Stimulated activated CD4-positive, alpha-beta T cell treated with anti-CD3 and anti-CD28 coated beads, Interleukin-2, amount 100 ng/mL, for 48 hours (primary cell): ENCODE measurements at places on chromosomes 2 and 18.

DNA sequence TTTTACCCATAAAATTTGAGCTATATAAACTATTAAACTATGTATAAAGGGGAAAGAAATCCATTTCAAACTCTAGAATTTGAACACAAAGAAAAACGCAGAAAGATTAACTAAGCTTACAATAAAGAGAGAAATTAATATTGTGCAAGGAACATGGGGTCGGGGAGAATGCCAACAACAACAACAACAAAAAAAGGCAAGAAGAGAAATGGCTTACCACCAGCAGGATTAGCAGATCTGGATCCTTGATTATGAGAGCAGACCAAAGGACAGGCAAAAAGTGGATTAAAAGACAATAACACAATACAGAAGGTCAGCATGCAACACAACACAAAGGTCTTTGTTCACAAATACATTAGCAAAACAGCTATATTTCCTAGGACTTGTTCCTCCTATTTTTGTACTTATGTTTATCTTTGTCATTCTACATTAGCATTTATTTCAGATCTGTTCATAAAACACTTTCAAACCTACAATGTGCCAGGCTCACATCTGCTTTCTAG, 103.4 kb upstream of the RNU4ATAC start:
- DNase-seq, result no peak

- DNase-seq, result no peak
Measured at GRCh38 chr2:70068119-70068518, 19.2 kb upstream of the PCBP1 start.

DNA sequence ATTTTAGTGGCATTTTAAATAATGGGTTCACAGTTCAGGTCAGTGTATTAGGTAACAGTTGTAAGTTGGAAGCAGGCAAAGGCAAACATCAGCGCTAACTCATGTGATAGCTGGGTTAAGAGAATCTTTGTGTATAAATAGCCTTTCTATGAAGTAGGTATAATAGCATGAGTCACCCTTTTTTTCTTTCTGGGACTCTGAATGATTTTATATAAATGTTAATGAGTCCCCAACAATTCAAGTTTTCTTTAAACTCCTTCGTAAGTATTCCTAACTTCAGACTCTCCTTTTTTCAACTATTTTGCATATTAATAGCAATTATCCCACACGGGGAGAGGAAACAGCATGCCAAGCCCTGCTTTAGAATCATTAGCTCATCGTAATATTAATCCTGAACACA, 384.3 kb downstream of the PIK3C3 start:
- no peak for DNase-seq

DNA sequence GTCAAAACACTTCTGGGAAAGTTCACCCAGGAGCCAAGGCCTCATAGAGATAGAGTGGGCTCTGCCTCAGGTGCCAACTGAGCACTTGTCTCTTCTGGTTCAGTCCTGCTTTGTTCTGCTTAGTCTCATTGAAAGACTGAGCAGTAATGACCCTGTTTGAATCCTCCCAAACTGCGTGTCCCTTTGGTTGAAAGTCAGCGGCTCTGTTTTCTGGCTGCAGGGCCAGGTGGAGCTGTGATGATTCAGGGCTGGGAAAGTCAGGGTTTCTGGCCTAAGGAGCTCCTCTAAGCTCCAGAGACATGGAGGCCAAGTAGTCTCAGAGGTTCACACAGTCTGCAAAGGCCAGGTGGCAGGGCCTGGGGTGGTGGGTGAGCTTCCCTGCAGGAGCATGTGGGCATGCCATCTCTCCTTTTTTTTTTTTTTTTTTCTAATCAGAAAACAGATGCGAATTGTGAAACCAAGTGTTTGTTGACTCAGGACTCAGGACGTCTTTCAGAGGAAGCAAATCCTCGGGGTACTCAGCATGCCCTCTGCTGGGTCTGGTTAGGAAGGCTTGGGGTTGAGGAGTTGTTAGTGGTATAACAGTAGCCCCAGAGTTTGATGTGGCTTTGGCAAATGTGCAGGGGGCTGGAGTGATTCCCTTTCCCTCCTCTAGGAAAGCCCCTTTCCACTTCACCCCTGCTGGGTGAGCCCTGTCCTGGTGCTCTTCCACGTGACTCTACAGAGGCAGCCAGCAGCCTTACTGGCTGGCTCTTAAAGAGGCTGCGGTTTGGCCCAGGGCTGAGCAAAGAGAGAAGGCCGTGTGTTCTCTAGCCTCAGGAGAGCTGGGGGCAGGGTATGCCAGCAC, 38.3 kb downstream of the TMEM17 start:
- DNase-seq, result no peak

- no peak for DNase-seq
Measured at GRCh38 chr2:39511605-39512433, 74.7 kb upstream of the MAP4K3 start.

- DNase-seq, result no peak
Measured at GRCh38 chr18:31101183-31102024, 817 bp downstream of the DSC2 start.

GRCh38 chr2:171346723-171347557, 86.8 kb downstream of the METTL8 start:
- no peak for DNase-seq

- no peak for DNase-seq
Measured at GRCh38 chr18:3983351-3983969, 471.6 kb downstream of the DLGAP1 start.

- DNase-seq, result no peak
Measured at GRCh38 chr2:104384961-104385360, 469.0 kb upstream of the POU3F3 start.

DNA sequence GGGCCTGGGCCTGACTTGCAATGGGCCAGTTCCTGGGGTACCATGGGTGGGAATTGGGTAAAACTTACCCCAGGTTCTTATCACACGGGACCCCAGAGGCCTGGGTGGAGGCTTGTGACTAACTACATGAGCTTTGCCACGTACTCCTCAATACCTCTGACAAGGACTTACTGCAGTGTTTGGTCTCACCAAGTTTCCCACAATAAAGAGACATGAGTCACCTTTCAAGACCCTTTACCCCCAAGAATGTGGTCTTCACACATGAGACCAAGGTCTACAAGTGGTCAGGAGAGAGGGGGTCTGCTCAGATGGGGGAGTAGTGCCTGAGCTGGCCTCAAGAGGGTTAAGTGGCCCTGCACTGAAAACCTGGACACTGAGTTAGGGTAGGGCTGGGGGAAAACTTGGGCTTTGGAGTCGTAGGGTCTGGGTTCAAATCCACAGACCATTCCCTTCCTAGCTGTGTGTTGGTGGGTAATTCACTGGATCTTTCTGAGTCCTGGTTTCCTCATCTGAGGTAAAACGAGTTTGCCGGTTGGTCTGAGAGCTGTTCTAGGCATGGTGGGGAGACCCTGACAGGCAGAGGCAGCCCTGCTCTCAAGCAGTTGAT, 2.0 kb upstream of the GNLY start:
- no peak for DNase-seq

- DNase-seq, result no peak
Measured at GRCh38 chr18:72985686-72986085, 117.9 kb upstream of the NETO1 start.

- DNase-seq, result no peak
Measured at GRCh38 chr2:189574793-189575475, 5.7 kb downstream of the SLC40A1 start.

DNA sequence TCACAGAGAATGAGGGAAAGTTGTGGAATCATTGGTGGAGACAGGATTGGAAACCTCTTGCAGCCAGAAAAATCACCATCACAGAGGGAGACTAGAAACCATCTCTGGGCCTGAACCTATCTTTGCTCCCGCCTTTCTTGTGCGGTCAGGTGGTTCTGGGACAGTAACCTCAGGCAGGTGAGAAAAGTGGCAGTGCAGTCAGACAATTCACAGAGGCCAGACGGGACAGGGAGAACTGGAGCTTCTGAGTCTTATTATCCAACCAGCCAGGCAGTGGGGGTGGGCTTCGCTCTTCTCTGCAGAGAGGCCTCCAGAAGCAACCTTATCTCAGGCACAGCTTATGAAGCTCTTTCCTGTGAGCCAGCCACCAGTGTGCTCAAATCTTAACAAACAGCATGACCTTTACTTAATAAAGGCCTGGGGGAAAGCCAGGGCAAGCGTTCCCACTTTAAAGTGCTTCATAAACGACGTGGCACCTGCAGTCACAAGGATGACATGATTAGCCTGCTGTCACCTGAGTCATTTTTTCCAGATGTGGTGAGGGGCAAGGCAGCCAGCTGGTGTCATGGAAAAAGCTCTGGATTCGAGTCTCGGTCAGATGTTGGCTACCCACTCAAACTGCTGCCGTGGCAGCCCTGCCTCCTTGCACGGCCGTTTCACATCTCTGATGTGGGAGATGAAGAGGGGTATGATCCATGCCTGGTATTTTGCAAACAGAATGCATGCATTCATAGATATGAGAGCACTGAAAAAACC, 109.7 kb downstream of the B3GNT2 start:
- peak; percentile 54 for DNase-seq

DNA sequence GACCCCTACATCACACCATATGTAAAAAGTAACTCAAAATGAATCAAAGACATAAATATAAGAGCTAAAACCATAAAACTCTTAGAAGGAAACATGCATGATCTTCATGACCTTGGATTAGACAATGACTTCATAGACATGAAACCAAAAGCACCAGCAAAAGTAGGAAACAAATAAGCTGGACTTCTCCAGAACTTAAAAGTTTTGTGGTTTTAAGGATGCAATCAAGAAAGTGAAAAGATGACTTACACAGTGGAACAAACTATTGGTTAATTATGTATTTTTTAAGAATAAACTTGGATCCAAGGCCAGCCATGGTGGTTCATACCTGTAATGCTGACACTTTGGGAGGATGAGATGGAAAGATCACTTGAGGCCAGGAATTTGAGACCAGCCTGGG, 150.2 kb downstream of the GALNT1 start:
- no peak for DNase-seq

DNA sequence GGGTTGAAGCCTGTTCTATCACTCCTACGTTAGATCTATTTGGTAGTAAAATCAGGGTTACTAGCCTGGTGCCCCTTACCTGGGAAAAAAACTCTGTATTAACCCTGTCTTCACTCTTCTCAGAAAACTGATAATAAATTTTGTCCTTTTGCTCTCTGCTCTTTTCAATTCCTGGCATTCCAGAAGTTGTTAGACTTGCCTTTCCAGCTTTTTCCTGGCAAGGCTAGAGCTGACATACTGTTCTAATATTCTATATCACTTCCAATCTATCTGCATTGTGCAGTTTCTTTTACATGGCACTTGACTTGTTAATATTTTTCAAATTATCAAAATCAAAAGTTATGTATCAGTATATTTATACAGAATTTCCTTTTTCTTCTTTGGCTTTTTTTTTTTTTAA, 162.2 kb downstream of the FIGN start:
- no peak for DNase-seq

DNA sequence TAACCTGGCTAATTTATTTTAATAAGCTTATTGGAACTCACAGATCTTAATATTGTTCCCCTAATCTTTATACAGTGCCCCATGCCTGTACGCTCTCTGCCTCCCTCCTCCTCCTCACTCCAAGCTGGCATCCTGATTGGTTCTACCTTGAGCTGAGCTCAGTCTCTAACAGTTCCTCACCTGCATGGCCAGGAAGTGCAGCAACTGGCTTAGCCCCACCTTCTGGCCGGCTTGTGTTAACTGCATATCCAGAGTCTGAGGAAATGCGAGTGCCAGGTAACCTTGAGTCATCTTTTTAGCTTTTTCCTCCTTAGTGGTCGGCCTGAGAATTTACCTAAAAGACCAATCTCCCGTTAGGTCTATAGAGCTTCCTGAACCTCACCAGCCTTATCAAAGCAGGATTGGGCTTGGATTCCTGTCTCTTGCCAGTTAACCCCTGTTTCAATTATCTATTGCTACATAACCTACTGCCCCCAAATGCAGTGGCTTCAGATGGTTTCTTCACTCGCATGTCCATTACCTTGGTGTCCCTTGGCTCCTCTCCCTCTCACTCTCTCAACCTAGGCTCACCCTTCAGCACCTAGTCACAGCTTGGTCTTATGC, 89.5 kb upstream of the STK39 start:
- DNase-seq, result peak; percentile 37

GRCh38 chr18:77063260-77063659, 69.3 kb downstream of the MBP start:
- DNase-seq, result no peak

DNA sequence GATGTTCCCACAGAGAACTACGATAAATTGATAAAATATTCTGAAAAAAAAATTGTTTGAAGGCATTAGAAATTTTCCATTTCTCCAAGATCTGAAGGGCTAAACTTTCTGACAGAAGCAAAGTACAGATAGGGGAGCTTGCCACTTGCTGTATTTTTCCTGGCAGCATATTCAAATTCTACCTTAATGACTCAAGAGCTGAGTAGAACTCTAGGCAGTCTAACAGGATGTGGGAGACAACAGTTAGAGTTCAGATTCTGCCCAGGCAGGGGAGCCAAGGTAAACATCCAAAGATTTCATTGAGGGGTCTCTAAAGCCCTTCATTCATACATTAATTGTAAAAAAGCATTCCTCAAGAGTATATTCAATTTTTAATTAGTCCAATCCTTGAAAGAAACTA, 46.0 kb upstream of the RIT2 start:
- no peak for DNase-seq

GRCh38 chr18:66557091-66557490, 46.8 kb downstream of the CDH19 start:
- no peak for DNase-seq

DNA sequence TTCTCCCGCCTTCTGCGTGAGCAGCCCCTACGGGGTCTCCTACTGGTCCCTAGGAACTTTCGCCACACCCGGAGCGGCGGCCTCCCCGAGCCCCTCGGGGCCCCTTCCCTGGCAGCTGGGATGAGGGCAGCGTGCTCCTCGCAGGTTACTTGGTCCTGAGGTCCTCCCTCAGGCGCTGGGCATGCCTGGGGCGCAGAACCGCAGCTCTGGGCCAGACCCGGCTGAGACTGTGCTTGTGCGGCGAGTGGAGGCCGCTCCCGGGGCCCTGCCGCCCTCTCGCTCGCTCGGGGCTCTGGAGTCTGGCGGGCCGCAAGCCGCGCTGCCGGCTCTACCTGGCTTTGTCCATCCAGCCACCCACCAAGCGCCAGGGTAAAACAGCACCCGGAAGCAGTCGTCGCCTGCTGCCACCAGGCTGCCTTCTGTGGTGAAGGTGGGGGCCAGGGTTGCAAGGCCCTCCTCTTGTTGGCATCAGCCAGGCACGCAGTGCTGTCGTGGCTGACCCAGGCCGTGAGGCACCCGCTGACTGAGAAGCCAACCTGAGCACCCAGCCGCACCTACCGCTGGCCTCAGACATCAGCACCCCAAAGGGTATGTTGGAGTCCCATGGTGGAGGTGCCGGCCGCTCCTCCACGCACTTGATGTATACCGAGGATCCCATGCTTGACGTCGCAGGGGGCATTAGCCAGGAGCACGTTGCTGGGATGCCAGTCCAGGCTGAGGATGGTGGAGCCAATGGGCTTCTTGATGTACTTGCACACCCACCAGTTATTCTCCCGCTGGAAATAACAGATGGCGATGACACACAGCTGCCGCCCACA, 46.1 kb upstream of the PTH2R start:
- no peak for DNase-seq

DNA sequence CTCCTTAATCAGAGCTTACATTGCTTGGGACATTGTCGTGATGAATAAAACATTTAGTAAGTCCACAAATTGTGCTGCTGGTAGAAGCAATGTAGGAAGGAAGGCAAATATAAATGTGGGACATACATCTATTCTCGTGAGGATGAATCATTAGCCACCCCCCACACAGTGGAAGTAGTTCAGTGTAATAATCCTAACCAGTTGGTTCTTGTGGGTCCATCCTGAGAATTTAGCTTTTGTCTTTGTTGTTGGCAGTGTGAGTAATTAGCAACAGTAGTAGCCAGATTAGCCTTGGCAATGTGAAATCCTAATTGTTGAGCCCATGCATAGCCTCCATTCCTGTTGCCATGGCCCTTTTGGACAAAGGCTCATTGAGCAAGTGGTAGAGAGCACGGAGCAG, 532.1 kb downstream of the FBXO15 start:
- no peak for DNase-seq

GRCh38 chr2:144920755-144921530, 401.0 kb upstream of the ZEB2 start:
- no peak for DNase-seq
